Activated T-cell treated with anti-CD3 and anti-CD28 coated beads, Interleukin-2, amount 50 U/mL, for 72 hours (primary cell): ENCODE measurements at places on chromosomes 11 and 22. TPM values are rescaled to one million over a fixed set of nuclear protein-coding genes. Genes with fewer than 3 reads are reported as not detected.

SAA4 gene
- not detected for total RNA-seq

- DNase-seq, result no peak
- H3K27ac ChIP-seq, result peak overlapping the region; percentile 97
- no peaks in the 10 kb centered on the region for H3K27me3 ChIP-seq
- no peaks in the 10 kb centered on the region for H3K36me3 ChIP-seq
- H3K4me3 ChIP-seq, result no peak overlapping the region
- H3K4me1 ChIP-seq, result peaks cover 81% of the 10 kb centered on the region
Observed at GRCh38 chr11:117819096-117820040, 5.2 kb downstream of the FXYD2 start.

GAL3ST1 gene
- 1.7 TPM for total RNA-seq

- peaks cover 5% of the 10 kb centered on the region for H3K36me3 ChIP-seq
- H3K4me1 ChIP-seq, result peaks cover 25% of the 10 kb centered on the region
- H3K27ac ChIP-seq, result no peak overlapping the region
- H3K4me3 ChIP-seq, result no peak overlapping the region
Observed at GRCh38 chr11:107587306-107587979, 3.5 kb upstream of the ELMOD1 start.

GRCh38 chr11:12377824-12378593 lies 638 bp downstream of the PARVA start:
- peaks cover 2% of the 10 kb centered on the region for H3K36me3 ChIP-seq
- peaks cover 33% of the 10 kb centered on the region for H3K27me3 ChIP-seq
- H3K4me3 ChIP-seq, result peak overlapping the region; percentile 81
- no peaks in the 10 kb centered on the region for H3K4me1 ChIP-seq

FAM181B gene
- total RNA-seq, result not detected

- H3K27me3 ChIP-seq, result no peaks in the 10 kb centered on the region
- DNase-seq, result no peak
- peaks cover 16% of the 10 kb centered on the region for H3K36me3 ChIP-seq
- H3K27ac ChIP-seq, result no peak overlapping the region
Observed at GRCh38 chr11:121552644-121553043, 99.9 kb upstream of the SORL1-AS1 start.

CARNS1 gene
- total RNA-seq, result 3.8 TPM

GRCh38 chr11:122158171-122158570 lies 42.2 kb upstream of the BLID start:
- H3K36me3 ChIP-seq, result no peaks in the 10 kb centered on the region
- H3K4me1 ChIP-seq, result peaks cover 15% of the 10 kb centered on the region
- no peak for DNase-seq
- no peak overlapping the region for H3K27ac ChIP-seq

SLC36A4 gene
- 20.2 TPM for total RNA-seq

- no peaks in the 10 kb centered on the region for H3K27me3 ChIP-seq
- no peaks in the 10 kb centered on the region for H3K36me3 ChIP-seq
- H3K4me1 ChIP-seq, result peaks cover 39% of the 10 kb centered on the region
Observed at GRCh38 chr22:24423519-24424000, 3.8 kb upstream of the ADORA2A start.

- H3K4me3 ChIP-seq, result no peak overlapping the region
- peaks cover 39% of the 10 kb centered on the region for H3K4me1 ChIP-seq
- H3K27me3 ChIP-seq, result no peaks in the 10 kb centered on the region
- peaks cover 4% of the 10 kb centered on the region for H3K36me3 ChIP-seq
Observed at GRCh38 chr11:86244063-86244521, 461 bp upstream of the EED start.

CYP2D6 gene
- total RNA-seq, result 6.8 TPM

DNA sequence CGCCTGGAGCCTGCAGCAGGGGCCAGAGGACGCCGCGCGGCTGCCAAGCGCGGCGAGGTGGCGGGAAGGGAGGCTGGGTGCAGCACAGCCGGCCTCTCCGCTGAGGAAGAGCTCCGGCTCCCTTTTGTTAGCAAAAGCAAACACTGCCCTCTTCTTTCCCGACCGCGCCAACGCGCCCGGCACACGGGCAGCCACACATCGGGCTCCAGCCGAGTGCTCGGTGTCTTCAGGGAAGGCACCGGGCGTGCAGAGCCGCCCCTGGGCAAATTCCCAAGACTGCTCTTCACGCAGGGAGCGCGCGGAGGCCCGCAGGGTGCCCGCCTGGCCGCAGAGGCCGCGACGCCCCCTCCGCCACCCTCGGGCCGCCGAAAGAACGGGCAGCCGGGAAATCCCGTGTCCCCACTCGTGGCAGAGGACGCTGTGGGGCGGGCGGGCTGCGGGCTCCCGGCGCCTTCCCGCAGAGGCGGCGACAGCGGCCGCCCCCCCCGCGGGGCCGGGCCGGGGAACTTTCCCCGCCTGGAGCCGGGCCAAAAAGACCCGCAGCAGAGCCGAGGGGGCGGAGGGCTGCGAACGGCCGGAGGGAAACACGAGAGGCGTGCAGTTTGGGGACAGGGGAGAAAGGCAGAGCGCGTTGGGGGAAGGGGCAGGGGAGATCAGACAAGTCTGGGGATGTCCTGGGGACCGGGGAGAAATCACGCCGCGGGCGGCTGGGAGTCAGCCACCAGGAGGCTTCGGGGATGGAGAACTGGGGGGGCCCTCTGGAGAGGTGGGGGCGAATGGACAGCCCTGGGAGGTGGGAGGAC lies 931 bp downstream of the CADM1 start:
- no peak overlapping the region for H3K27ac ChIP-seq
- H3K4me3 ChIP-seq, result peak overlapping the region; percentile 78
- H3K27me3 ChIP-seq, result peaks cover 26% of the 10 kb centered on the region
- DNase-seq, result peak; percentile 35
- peaks cover 3% of the 10 kb centered on the region for H3K36me3 ChIP-seq

DNA sequence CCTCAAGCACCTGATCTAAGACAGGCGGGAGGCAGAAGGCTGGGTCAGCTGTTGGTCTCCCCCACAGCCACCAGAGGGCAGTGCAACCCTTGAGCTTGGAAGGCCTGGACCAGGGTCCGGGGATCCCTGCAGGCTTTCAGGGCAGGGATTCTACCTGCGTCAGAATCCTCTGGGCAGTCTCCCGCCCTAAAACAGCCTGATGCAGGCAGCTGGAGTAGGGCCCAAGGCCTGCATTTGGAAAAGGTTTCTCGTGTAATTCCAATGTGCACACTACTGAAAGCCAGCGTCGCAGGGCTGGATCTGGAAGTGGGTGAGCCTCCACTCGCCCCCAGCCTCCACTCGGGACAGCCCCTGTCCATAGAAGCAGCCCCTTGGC lies 31.8 kb downstream of the BID start:
- H3K4me1 ChIP-seq, result peaks cover 4% of the 10 kb centered on the region
- H3K27me3 ChIP-seq, result no peaks in the 10 kb centered on the region
- H3K36me3 ChIP-seq, result no peaks in the 10 kb centered on the region
- DNase-seq, result peak; percentile 76
- no peak overlapping the region for H3K4me3 ChIP-seq

MS4A4E gene
- total RNA-seq, result not detected

DNA sequence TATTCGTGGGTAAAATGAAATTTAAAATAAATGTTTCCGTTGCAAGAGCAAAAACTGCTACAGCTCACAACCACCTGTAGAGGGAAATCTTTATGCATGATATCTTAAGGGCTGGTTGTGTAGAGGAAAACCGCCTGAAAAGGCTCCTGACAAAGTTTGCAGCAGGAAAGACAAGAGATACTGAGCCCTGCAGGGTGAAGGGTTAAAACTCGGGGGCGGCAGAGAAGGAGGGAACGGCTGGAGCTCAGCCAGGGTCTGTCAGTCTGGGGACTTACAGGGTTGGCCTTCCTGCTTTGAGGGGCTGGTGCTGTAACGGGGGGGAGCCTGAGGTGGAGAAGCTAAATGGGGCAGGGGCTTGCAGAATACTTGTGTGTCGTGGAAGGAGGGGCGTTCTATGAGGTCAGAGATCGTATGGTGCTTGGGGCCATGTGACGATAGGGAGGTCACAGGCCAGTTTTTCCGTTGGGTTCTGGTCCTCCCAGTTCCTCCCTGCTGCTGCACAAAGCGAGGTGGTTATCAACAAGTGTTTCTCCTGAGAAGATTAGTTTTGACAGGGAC lies 122.9 kb upstream of the HSD17B12 start:
- H3K4me1 ChIP-seq, result peaks cover 30% of the 10 kb centered on the region
- no peaks in the 10 kb centered on the region for H3K36me3 ChIP-seq
- H3K27ac ChIP-seq, result no peak overlapping the region
- H3K4me3 ChIP-seq, result no peak overlapping the region
- H3K27me3 ChIP-seq, result peaks cover 80% of the 10 kb centered on the region
- no peak for DNase-seq

DNA sequence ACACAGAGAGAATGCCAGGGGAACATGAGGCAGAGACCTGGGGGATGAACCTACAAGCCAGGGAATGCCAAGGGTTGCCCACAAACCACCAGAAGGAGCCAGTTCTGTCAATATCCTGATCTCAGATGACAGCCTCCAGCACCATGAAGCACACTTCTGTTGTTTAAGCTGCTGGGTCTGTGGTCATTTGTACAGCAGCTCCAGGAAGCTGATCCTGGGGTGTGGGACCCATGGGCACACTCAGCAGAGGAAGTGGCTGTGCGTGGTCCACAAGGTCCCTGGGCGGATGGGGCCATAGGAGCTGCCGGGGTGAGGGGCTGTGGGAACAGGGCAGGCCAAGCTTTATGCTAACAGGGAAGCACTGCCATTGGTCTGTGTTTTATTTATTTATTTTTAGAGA lies 12.1 kb downstream of the PPM1F start:
- H3K36me3 ChIP-seq, result no peaks in the 10 kb centered on the region
- H3K27me3 ChIP-seq, result no peaks in the 10 kb centered on the region
- no peak overlapping the region for H3K4me3 ChIP-seq
- H3K27ac ChIP-seq, result no peak overlapping the region
- DNase-seq, result no peak
- peaks cover 42% of the 10 kb centered on the region for H3K4me1 ChIP-seq

DNA sequence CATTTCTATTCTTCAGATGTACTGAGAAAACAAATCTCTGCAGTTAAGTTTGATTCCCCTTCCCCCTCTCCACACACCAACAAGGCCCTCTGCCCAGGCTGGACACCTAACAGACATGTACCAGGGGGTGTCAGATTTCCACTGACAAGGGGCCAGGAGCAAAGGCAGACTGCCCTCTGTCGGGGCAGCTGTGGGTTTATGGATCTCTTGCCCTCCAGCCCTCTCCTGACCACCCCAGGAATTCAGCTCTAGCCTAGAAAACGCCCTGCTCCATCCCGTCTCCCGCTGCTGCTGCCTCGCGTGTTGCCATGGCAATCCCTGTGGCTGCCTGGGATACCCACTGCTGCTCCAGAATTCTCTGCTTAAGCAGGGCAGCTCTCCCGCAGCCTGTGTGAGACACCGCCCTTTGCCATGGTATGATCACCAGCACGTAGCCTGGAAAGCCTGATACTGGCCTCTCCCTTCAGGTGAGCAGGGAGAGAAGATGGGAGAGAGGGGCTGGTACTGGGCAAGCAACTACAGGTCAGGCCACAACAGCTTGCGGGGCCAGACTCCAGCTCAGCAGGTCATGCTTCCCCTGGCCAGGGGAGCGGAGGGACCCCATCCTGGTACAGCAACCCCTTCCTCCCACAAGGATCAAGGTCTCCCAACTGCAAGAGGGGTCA lies 41.6 kb downstream of the BUD13 start:
- no peak overlapping the region for H3K4me3 ChIP-seq
- H3K27ac ChIP-seq, result no peak overlapping the region
- H3K36me3 ChIP-seq, result no peaks in the 10 kb centered on the region
- no peaks in the 10 kb centered on the region for H3K27me3 ChIP-seq

CRYBA4 gene
- not detected for total RNA-seq

DNA sequence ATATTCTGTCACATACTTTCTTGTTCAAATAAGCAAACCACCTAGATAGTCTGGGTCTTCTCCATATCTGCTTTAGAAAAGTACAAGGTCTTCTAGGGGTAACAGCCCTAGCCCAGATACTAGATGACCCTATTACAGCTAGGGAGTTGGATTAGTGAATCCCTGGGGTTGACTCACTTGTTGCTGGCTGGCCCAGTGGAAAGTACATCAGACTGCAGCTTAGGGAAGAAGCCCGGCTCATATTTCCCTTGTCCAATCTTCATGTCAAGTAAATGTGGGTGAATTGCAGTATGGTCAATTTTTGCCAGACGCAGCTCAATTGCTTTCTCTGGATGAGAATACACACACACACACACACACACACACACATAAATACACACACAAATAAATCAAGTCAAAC lies 79.1 kb upstream of the SCUBE2 start:
- H3K4me3 ChIP-seq, result no peak overlapping the region
- no peaks in the 10 kb centered on the region for H3K27me3 ChIP-seq
- peaks cover 17% of the 10 kb centered on the region for H3K4me1 ChIP-seq
- H3K36me3 ChIP-seq, result peaks cover 2% of the 10 kb centered on the region
- H3K27ac ChIP-seq, result no peak overlapping the region
- DNase-seq, result no peak

KRTAP5-10 gene
- not detected for total RNA-seq

GRCh38 chr22:29201782-29202181 lies 3.9 kb upstream of the EMID1 start:
- no peak overlapping the region for H3K4me3 ChIP-seq
- no peaks in the 10 kb centered on the region for H3K36me3 ChIP-seq
- peaks cover 32% of the 10 kb centered on the region for H3K4me1 ChIP-seq
- DNase-seq, result no peak
- H3K27ac ChIP-seq, result no peak overlapping the region

KIRREL3 gene
- not detected for total RNA-seq

GRCh38 chr22:38214302-38215056 lies 12.7 kb downstream of the MAFF start:
- peak overlapping the region; percentile 39 for H3K4me3 ChIP-seq
- no peak overlapping the region for H3K27ac ChIP-seq
- peaks cover 37% of the 10 kb centered on the region for H3K4me1 ChIP-seq
- H3K27me3 ChIP-seq, result no peaks in the 10 kb centered on the region

- H3K4me1 ChIP-seq, result no peaks in the 10 kb centered on the region
- H3K27ac ChIP-seq, result no peak overlapping the region
- no peaks in the 10 kb centered on the region for H3K36me3 ChIP-seq
Observed at GRCh38 chr11:93248602-93249001, 50.8 kb upstream of the SLC36A4 start.

GRCh38 chr11:134414766-134415765 lies 3.0 kb upstream of the B3GAT1 start:
- H3K4me3 ChIP-seq, result no peak overlapping the region
- no peak overlapping the region for H3K27ac ChIP-seq
- H3K36me3 ChIP-seq, result no peaks in the 10 kb centered on the region
- DNase-seq, result no peak
- H3K4me1 ChIP-seq, result no peaks in the 10 kb centered on the region
